ENCODE measurements at places on chromosomes 7 and 10.

- no peak for DNase-seq
Observed at GRCh38 chr7:109834851-109835250, 1256.1 kb upstream of the LRRN3 start.

DNA sequence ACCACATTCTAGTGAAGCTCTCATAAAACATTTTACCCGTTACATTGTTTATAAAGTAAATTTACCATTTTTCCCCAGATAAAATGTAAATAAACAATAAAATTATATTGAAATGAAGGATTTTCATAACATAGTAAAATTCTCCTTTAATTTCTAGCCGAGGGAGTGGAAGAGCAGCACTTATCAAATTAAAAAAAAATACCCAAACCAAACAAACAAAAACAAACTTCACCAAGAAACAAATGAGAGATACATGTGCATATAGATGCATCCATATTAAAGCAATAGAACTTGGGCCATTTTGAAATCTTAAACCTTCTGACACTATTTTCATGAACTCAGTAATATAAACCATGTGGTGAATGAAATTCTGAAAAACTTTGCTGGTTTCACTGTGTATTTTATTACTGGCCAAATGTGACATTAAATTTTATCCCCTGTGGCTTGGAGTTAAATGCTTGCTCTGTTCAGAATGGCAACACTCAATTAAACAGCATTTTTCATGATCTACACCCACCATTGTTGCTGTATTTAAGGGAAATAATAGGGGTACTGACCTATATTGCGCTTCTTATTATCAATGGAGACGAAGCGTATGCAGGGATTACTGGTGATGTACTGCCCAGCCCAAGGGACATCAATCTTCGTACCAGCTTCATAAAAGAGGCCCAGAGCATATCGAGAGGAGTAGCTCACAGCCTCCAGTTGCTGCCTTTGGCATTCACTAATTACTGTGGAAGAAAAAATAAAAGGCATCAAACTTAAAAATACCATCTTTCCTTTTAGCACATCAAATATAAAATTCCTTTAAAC is 220.9 kb downstream of the RNLS start:
- no peak for DNase-seq

- no peak for DNase-seq
Observed at GRCh38 chr7:155755026-155755425, 57.2 kb downstream of the SHH start.

DNA sequence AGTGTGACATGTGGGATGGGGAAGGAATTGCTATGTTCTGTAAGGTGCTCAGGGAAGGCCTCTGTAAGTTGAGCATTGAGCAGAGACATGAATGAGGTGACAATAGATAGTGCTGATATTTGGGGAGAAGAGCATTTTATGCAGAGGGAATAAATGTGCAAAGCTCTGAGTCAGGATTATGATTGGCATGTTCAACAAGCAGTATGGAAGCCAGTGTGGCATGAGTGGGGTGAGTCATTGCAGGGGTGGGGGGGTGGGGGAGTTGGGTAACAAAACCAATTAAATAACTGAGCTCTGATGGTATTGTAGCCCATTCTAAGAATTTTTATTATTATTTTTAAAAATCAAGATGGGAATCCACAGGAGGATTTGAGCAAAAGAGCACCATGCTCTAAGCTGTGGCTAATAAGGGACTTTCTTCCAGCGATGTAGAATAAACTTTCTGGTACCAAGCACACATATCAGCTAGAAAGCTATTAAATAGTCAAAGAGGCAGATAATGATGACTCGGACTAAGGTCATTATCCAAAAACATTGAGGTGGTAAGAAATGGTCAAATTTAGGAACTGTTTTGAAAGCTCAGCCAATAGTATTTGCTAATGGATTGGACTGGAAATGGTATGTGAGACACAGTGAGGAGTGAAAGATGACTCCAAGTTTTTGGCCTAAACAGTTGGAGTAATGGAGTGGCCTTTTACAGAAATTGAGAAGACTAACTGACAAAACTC is 96.4 kb downstream of the PRKG1 start:
- DNase-seq = peak; percentile 4

DNA sequence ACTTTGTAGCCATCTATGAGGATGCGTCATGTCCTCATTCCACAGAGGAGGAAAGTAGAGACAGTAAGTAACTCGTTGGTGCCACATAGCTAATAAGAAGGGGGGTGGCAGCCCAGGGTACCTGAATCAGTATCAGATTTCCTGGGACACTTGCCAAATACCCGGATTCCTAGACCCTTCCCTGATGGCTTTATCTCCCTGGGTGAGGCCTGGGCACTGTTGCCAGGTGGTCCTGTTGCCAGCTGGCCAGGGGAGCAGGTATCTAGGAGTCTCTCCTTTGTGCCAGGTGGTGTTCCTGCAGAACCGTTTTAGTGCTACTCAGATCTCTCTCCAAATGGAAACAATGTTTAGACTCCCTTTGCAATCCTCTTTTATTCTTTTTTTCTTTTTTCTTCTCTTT is 12.7 kb downstream of the SLC29A3 start:
- no peak for DNase-seq

- DNase-seq = no peak
Observed at GRCh38 chr7:9498303-9498702, 1064.9 kb downstream of the NXPH1 start.
